ENCODE measurements at places on chromosomes 3 and 15. TPM values are rescaled to one million over a fixed set of nuclear protein-coding genes. Genes with fewer than 3 reads are reported as not detected.

DNA sequence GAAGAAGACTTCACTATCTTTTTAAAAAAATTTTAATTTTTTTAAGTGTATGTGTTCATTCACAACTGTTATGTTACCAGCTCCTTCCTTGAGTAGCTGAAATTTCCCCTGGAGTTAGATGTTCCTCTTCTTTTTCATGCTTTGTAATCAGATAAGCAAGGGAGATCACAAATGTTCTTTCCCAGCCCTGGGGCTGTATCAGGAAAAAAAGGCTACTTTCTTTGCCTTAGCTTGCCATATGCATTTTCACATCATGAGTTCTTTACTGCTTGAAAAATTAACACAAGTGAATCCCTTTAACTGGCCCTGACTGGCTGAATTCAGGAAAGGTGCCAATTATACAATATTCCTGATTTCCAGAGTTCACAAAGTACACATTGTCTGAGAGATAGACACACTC, 353.2 kb upstream of the ATP11B start:
- no peak overlapping the region for H3K4me3 ChIP-seq
- H3K27me3 ChIP-seq = peaks cover 3% of the 10 kb centered on the region
- H3K4me1 ChIP-seq = no peaks in the 10 kb centered on the region
- no peaks in the 10 kb centered on the region for H3K36me3 ChIP-seq
- DNase-seq = no peak

Gene TRIM42
- polyA plus RNA-seq = not detected

DNA sequence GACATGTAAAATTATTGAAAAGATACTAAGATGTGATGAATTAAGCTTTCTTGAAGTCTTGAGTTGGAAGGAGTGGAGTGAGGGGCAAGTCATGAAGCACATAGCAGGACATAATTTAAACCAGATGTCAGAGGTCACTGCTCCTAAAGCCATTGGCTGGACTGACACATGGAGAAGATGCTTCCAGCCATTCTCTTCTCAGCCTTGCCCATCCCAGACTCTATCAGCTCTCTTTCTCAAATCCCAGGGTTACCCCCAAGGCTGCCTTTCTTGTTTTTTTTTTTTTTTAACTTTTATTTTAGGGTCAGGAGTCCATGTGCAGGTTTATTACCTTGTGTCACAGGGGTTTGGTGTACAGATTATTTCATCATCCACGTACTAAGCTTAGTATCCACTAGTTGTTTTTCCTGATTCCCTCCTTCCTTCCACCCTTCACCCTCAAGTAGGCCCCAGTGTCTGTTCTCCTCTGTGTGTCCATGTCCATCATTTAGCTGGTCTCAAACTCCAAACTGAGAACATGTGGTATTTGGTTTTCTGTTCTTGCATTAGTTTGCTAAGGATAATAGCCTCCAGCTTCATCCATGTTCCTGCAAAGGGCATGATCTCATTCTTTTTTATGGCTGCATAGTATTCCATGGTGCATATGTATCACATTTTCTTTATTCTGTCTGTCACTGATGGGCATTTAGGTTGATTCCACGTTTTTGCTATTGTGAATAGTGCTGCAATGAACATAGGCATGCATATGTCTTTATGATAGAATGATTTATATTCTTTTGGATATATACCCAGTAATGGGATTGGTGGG, 18.9 kb downstream of the XIRP1 start:
- no peaks in the 10 kb centered on the region for H3K36me3 ChIP-seq
- H3K4me1 ChIP-seq = peaks cover 10% of the 10 kb centered on the region
- H3K27ac ChIP-seq = no peak overlapping the region
- DNase-seq = peak; percentile 63

GRCh38 chr3:137259701-137260100, 301.9 kb downstream of the IL20RB start:
- no peaks in the 10 kb centered on the region for H3K4me1 ChIP-seq
- no peak overlapping the region for H3K4me3 ChIP-seq
- no peaks in the 10 kb centered on the region for H3K27me3 ChIP-seq
- no peak for DNase-seq

Gene VGLL3
- polyA plus RNA-seq = 7.4 TPM

Gene RAB11A
- 256 TPM for polyA plus RNA-seq

DNA sequence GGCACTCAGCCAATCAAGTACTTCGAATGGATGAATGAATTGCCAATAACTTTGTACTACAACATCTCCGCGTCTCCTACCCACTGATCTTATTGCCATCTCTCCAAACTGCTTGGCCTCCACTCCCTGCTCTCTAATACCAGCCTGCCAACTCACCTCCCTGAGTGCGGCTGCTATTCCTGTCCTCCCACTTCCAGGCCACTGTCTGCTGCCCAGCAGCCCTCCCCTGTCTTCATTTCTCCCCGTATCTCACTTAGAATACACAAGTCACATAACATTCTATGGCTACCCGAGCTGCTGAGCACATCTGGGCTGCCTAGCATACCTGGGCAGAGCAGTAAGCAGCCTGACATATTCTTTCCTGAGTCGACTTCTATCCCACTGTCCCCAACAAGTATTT, 149.9 kb upstream of the LRTM1 start:
- H3K4me1 ChIP-seq = no peaks in the 10 kb centered on the region
- no peak overlapping the region for H3K4me3 ChIP-seq
- no peaks in the 10 kb centered on the region for H3K36me3 ChIP-seq
- no peaks in the 10 kb centered on the region for H3K27me3 ChIP-seq
- no peak overlapping the region for H3K27ac ChIP-seq

All from large intestine (tissue), 12 donors.